ENCODE measurements at places on chromosomes 16 and 17. TPM values are rescaled to one million over a fixed set of nuclear protein-coding genes. Genes with fewer than 3 reads are reported as not detected.

DNA sequence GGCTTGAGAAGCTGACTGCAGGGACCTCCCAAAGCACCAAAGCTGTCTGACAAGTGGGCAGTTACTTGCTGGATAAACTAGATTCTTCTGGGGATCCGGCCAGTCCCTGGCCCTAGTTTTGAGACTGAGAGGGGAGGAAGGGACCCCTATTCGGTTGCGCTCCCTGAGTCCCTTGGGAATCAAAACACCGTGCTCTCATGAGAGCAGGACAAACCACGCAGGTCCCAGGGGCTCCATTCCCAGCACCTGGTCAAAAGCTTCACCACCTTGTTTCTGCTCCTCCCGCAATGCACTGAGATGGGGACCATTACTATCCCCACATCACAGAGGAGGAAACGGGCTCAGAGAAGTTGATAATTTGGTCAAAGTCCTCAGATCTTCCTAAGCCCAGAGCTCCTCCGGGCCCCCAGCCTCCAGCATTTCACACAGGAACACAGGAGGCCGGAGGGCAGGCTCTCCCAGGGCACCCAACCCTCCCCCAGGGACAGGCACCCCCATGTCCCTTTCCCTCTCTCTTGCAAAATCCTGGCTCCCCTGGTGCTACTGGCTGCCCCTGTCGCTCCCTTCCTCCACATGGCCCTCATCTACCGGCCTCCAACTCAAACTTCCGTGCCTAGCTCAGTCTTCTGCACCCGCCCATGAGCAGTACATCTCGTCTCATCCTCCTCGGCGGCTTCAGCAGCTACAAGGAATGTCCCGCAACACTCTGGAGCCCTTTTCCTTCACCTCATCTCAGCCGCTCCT lies 3.3 kb downstream of the TRIM65 start:
- peaks cover 23% of the 10 kb centered on the region for H3K36me3 ChIP-seq
- no peak overlapping the region for H3K4me3 ChIP-seq
- peaks cover 25% of the 10 kb centered on the region for H3K4me1 ChIP-seq
- no peak for DNase-seq

DNA sequence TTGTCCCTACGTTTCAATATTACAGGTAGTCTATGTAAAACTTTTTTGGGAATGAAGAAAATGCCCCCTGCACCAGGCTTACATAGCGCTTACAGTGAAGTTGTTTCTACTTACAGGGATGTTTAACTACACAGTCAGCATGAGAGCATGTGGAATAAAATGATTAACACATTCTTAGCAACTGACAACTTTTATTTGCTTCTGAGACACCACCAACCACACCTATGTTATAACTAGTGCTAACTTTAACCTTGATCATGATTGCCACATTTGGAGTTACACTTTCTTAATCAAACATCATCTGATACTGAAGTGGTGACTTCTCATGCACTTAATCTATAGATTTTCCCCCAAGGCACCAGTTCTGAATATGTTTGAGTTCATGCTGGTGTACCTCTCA lies 20.3 kb upstream of the ZNF267 start:
- no peak for DNase-seq
- H3K4me1 ChIP-seq, result no peaks in the 10 kb centered on the region
- H3K27me3 ChIP-seq, result no peaks in the 10 kb centered on the region
- no peak overlapping the region for H3K4me3 ChIP-seq
- H3K36me3 ChIP-seq, result no peaks in the 10 kb centered on the region

- peaks cover 4% of the 10 kb centered on the region for H3K36me3 ChIP-seq
- no peaks in the 10 kb centered on the region for H3K4me1 ChIP-seq
- no peak overlapping the region for H3K27ac ChIP-seq
- DNase-seq, result no peak
- no peaks in the 10 kb centered on the region for H3K27me3 ChIP-seq
- no peak overlapping the region for H3K4me3 ChIP-seq
These were observed 23.3 kb downstream of the ZC3H18 start for GRCh38 chr16:88593489-88593888.

DNA sequence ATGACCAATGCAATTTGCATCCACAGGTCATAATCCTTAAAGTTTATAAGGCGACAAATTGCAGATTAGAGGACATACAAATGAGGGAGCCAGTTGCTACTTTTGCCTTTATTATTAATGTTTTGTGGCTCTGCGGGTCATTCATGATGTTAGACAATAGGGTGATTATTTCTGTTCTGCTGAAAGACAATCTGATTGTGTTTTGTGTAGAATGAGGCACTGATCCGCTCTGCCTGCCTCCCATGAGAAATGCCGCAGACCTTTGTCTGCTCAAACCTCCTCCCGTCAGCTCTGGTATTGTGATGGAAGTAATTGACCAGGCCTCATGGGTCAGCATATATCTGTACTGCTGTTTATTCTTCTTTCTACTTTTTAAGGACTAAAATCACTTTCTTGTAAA lies 224.9 kb downstream of the PRKCA start:
- H3K36me3 ChIP-seq, result no peaks in the 10 kb centered on the region
- H3K4me1 ChIP-seq, result peaks cover under 1% of the 10 kb centered on the region
- no peak overlapping the region for H3K27ac ChIP-seq
- no peak overlapping the region for H3K4me3 ChIP-seq

DNA sequence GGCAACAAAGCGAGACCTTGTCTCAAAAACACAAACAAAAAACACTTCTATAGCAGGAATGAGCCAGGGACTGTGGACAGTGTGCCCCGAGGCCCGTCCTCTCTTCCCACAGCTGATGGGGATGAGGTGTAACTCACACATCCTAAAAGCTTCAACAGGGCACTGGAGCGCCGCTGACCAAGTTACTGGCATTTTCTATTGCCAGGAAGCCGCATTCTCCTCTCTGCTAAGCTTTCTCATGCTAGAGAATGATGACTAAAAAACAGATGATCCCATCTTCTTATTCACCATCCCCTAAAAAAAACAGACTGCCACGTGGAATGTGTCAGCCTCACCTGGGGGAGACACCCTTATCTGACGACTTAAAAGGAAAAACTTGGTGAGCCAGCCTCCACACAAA lies 16.3 kb downstream of the CARHSP1 start:
- no peak overlapping the region for H3K4me3 ChIP-seq
- peaks cover 56% of the 10 kb centered on the region for H3K4me1 ChIP-seq
- peaks cover 29% of the 10 kb centered on the region for H3K36me3 ChIP-seq

- peak overlapping the region; percentile 62 for H3K4me3 ChIP-seq
- peaks cover 19% of the 10 kb centered on the region for H3K4me1 ChIP-seq
- DNase-seq, result no peak
- H3K27me3 ChIP-seq, result no peaks in the 10 kb centered on the region
These were observed 469.6 kb downstream of the SOX9 start for GRCh38 chr17:72590382-72590781.

DNA sequence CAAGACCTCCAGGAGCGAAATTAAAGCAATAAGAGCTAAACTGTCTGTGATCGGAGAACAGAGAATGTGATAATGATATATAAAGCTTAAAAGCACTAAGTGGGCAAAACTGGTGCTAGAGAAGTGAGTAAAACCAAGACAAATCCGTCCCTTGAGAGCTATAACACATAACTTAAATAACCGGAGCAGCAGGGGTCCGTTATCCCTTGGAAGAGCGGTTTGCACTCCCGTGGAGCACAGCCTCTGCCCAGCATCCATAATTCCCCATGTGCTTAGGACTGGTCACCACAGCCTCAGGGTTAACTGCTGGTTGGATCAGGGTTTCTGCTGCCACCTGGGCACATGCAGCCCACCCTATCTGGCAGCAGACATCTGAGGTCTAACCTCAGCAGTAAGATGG lies 489.0 kb downstream of the NPIPA7 start:
- H3K36me3 ChIP-seq, result no peaks in the 10 kb centered on the region
- H3K4me3 ChIP-seq, result no peak overlapping the region
- no peak overlapping the region for H3K27ac ChIP-seq
- no peak for DNase-seq
- no peaks in the 10 kb centered on the region for H3K27me3 ChIP-seq
- H3K4me1 ChIP-seq, result no peaks in the 10 kb centered on the region

GRCh38 chr16:73298562-73298961 lies 250.6 kb upstream of the ZFHX3 start:
- DNase-seq, result no peak
- H3K4me3 ChIP-seq, result no peak overlapping the region
- no peaks in the 10 kb centered on the region for H3K36me3 ChIP-seq
- H3K27ac ChIP-seq, result no peak overlapping the region
- no peaks in the 10 kb centered on the region for H3K27me3 ChIP-seq

DNA sequence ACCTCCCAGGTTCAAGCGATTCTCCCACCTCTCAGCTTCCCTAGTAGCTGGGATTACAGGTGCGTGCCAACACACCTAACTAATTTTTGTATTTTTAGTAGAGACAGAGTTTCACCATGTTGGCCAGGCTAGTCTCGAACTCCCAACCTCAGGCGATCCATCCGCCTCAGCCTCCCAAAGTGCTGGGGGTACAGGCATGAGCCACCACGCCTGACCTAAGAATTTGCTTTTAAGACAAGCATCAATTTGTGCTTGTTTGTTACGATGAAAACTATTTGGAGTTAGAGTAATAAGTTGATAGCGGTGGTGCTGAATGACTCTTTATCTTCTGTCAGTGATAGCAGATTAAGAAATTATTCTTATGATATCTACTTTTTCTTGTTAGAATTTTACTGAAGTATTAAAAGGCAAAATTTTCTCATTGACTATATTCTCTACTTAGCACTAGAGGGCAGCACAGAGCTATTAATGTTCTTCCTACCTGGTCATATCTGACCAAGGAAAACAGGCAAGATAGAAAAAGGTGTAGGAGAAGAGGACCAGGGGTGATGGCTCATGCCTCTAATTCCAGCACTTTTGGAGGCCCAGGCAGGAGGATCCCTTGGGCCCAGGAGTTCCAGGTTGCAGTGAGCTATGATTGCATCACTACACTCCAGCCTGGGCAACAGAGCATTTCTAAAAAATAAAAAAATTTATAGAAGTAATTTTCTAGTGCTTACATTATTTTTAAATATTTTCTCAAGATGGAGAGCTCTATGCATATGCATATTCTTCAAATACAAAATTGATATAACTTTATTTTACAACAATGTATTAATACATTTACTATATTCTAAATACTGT lies 24.5 kb downstream of the STXBP4 start:
- H3K4me3 ChIP-seq, result no peak overlapping the region
- H3K4me1 ChIP-seq, result no peaks in the 10 kb centered on the region
- no peak for DNase-seq
- no peak overlapping the region for H3K27ac ChIP-seq
- H3K27me3 ChIP-seq, result no peaks in the 10 kb centered on the region
- H3K36me3 ChIP-seq, result peaks cover 15% of the 10 kb centered on the region

DNA sequence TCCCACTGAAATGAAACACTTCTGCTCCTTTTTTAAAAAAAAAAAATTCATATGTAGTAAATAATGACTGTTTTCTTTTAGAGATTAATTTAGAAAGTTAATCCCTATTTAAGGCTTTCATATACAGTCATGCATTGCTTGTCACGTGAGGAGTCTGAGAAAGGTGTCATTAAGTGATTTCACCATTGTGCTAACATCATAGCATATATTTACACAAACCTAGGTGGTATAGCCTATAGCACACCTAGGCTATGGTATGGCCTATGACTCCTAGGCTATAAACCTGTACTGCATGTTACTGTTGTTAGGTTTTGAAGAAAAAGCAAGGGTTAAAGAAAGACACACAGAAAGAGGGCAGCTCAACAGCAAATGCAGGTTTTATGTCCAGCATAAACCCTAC lies 13.7 kb downstream of the PPY start:
- no peak overlapping the region for H3K27ac ChIP-seq
- DNase-seq, result no peak
- peaks cover 9% of the 10 kb centered on the region for H3K4me1 ChIP-seq
- no peaks in the 10 kb centered on the region for H3K27me3 ChIP-seq

- no peak overlapping the region for H3K27ac ChIP-seq
- H3K36me3 ChIP-seq, result no peaks in the 10 kb centered on the region
- H3K4me1 ChIP-seq, result no peaks in the 10 kb centered on the region
These were observed 16.6 kb upstream of the ADORA2B start for GRCh38 chr17:15928286-15928785.

- H3K27ac ChIP-seq, result no peak overlapping the region
These were observed 34.8 kb downstream of the MED13 start for GRCh38 chr17:62030264-62030663.

DNA sequence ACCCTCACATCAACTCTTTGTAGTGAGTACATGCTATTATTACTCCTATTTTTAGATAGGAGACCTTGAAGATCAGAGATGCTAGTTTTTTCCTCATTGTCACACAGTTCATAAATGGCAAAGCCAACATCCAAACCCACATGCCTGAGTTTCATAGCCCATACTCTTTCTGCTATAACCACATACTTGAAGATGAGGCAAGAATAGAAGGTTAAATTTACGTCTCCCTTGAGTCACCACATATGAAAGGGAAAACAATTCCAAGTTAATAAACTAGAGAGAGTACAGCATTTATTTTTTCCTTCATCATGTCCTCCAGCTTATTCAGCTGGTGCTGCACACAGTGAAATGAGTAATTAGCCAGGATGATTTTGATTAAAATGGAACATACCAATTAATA lies 23.7 kb downstream of the NUDT7 start:
- H3K27ac ChIP-seq, result no peak overlapping the region
- DNase-seq, result no peak
- no peaks in the 10 kb centered on the region for H3K27me3 ChIP-seq

GRCh38 chr17:34081269-34081668 lies 173.8 kb upstream of the CCL2 start:
- H3K4me1 ChIP-seq, result no peaks in the 10 kb centered on the region
- H3K4me3 ChIP-seq, result no peak overlapping the region
- no peak overlapping the region for H3K27ac ChIP-seq
- no peaks in the 10 kb centered on the region for H3K36me3 ChIP-seq
- no peaks in the 10 kb centered on the region for H3K27me3 ChIP-seq

- H3K27ac ChIP-seq, result no peak overlapping the region
- no peak overlapping the region for H3K4me3 ChIP-seq
These were observed 1.4 kb downstream of the PRAC2 start for GRCh38 chr17:48724251-48725003.

GRCh38 chr16:8646326-8647053 lies 25.0 kb downstream of the METTL22 start:
- H3K27me3 ChIP-seq, result no peaks in the 10 kb centered on the region
- DNase-seq, result no peak

- H3K4me1 ChIP-seq, result peaks cover 28% of the 10 kb centered on the region
- no peaks in the 10 kb centered on the region for H3K36me3 ChIP-seq
- no peak for DNase-seq
- H3K27me3 ChIP-seq, result no peaks in the 10 kb centered on the region
- H3K4me3 ChIP-seq, result no peak overlapping the region
These were observed 37.2 kb downstream of the SLC7A5 start for GRCh38 chr16:87832137-87832527.

GRCh38 chr17:11637796-11638195 lies 39.5 kb downstream of the DNAH9 start:
- no peak overlapping the region for H3K4me3 ChIP-seq
- H3K27me3 ChIP-seq, result no peaks in the 10 kb centered on the region
- no peak for DNase-seq
- no peaks in the 10 kb centered on the region for H3K36me3 ChIP-seq
- no peaks in the 10 kb centered on the region for H3K4me1 ChIP-seq
- H3K27ac ChIP-seq, result no peak overlapping the region

Gene KRT39
- not detected for total RNA-seq

Gene TM4SF5
- not detected for total RNA-seq

Gene CASKIN1
- total RNA-seq, result not detected

Gene TBC1D26
- not detected for total RNA-seq

Gene HSD17B2
- total RNA-seq, result 1.8 TPM

Gene DNAI2
- total RNA-seq, result not detected

Gene KRTAP4-9
- total RNA-seq, result not detected

Gene ABCC3
- 19.6 TPM for total RNA-seq

Gene TNFSF13
- total RNA-seq, result 9.0 TPM

Gene TEKT1
- total RNA-seq, result not detected

Gene CD7
- 3.0 TPM for total RNA-seq
